Cardiac muscle cell (in vitro differentiated cells and primary cell): ENCODE measurements at places on chromosomes 6 and 20. TPM values are rescaled to one million over a fixed set of nuclear protein-coding genes. Genes with fewer than 3 reads are reported as not detected.

- DNase-seq, result no peak
These were observed 474.2 kb downstream of the KIF16B start for GRCh38 chr20:16098890-16099639.

The MTG2 gene
- polyA plus RNA-seq, result 20.4 and 27.8 TPM in 2 replicates

DNA sequence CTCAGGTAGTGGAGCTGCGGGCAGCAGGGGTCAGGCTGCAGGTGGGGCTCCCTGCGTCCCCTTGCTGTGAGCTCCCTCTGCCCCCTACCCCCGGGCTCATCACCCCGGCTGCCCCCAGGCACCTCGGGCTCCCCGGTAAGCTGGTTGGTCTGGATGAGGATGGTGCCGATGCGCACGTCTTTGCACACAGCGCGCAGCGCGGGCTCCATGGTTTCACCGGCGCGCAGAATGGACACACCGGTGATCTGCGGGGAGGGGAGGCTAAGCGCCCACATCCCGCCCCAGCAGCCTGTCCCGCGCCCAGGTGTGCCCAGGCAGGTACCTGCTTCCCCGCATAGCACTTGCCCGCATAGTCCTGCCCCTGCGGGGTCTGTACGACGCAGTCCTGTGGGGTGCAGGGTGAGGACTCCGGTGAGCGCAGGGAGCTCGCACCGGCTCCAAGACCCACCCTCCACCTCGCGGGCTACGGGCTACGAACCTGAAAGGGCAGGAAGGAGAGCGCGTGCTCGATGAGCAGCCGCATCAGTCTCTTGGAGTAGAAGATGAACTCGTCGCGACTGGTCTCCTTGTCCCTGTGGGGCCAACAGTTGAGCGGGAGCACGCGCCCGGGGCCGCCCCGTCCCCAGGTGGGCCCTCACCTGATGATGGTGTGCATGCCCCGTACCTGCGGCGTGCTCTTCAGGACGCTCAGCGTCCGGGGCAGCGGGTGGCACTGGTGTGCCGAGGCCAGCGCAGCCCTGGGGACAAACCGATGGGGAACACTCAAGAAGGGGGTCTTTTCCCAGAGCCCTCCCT is 15.5 kb downstream of the UCKL1 start:
- no peak for DNase-seq

DNA sequence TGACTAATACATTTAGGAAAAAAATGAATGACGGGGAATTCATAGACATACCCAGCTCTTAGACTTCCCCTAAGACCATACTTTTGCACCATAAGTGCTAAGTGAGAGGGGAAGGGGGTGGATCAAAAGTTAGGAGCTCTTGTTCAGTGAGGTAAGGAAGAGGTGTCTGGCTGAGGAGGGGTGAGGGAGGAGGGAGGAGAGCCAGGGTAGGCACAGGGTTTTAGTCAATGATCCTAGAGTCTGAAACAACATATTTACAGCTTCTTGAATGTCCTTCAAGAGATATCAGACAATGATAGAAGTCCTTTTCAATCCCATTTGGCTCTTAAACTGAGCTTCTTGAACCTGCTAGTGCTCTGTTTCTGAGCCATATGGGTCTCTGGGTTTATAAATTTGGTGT is 135.4 kb downstream of the FNDC1 start:
- DNase-seq, result no peak

DNA sequence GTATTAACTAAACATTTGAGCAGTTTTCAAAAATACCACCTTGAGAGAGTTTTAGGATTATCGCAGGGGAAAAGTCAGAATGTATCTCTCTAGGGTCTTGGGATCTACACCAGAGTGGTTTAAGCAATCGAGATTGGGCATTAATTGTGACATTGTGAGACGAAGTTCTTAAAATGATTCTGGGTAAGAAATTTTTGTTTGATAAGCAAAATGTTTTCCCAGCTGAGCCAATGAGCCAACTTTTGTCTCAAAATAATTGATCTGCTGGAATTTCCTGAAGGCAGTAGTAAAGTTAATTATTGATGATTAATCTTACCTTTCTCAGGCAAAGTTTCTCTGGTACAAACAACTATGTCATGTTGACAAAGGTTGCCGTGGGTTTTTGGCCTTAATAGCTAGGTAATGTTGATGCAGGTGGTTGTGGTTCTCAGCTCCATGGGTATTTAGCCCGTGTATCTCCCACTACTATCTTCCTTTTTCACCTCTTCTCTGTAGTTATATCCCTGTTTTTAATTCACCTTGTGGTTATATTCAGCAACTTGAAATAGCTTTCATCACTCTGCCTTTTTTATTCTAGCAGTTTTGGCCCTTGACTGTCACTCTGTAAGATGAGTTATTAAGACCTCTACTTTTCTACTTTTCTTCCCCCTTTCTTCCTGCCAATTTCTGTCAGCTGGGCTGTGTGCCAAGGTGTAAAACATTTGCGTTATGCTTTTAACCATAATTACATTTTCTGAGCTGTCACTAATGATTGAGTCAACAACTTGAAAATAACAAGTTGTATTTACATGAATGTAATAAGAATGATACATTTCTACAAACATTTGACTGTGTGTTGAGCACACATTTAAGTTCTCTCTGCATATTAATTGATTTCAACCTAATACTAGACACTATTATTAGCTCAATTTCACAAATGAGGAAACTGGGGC is 368.3 kb upstream of the BTBD3 start:
- peak; percentile 3 for DNase-seq

The HIVEP2 gene
- 3.6 and 4.8 TPM in 2 replicates for polyA plus RNA-seq

The PLCB1 gene
- 8.0 and 13.1 TPM in 2 replicates for polyA plus RNA-seq

DNA sequence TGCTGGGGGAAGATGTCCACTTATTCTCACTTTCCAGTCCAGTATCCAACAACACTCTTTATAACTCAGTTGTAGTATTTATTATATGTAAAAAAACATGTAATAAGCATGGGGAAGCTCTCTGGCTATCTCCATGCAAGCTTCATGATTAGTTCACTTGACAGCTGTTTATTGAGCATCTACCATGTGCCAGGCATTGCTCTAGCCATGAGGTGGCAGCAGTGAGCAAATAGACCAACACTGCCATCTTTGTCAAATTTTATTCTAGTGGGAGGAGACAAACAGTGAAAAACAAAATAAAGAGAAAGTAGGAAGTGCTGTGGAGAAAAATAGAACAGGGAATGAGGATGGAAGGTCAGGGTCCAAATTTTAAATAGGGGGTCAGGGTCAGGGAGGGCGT is 131.8 kb downstream of the CFAP61 start:
- DNase-seq, result no peak

The LTB gene
- polyA plus RNA-seq, result 0.61 and 1.5 TPM in 2 replicates

GRCh38 chr6:17021539-17021889 is 80.3 kb upstream of the STMND1 start:
- no peak for DNase-seq

The HLA-DPB1 gene
- polyA plus RNA-seq, result 8.6 and 11.1 TPM in 2 replicates

The GNMT gene
- 0.21 and 1.3 TPM in 2 replicates for polyA plus RNA-seq

DNA sequence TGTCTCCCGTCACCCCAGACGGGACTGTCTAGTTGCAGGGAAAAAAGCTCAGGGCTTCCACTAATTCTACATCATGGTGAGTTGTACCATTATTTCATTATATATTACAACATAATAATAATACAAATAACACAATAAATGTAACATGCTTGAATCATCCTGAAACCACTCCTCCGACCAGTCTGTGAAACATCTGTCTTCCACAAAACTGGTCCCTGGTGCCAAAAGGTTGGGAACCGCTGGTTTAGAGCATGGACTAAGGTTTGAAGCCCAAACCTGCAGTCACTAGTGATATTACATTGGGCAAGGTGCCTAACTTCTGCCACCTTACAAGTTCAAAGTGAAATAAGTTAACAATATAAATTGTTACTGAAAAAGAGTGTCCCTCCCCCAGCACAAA is 175.7 kb downstream of the PDE10A start:
- DNase-seq, result peak; percentile 57

The SMLR1 gene
- 0.31 TPM in 1 of 2 replicates, not detected in the other for polyA plus RNA-seq

The GRM1 gene
- 0.35 TPM in 1 of 2 replicates, not detected in the other for polyA plus RNA-seq

GRCh38 chr6:43339168-43339567 is 30.3 kb downstream of the ZNF318 start:
- no peak for DNase-seq

GRCh38 chr20:63138855-63139341 is 77.0 kb downstream of the YTHDF1 start:
- no peak for DNase-seq

DNA sequence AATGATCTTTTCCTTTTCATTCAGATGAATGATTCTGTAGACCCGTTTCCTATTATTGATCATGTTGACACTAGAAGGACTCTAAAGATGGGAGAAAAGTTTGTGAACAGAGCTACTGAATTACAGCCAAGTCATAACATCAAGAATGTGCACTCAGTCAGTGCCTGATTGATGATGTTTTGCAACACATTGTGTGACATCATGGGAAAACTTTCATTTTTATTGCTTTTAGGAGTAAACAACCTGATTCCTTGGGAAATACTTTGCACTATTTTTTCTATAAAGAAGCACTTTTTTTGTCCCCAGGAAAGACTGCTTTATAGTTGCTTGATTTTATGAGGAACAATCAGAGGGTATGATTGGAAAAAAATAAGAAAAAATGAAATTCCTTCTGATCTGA is 383.8 kb upstream of the JAG1 start:
- DNase-seq, result peak; percentile 15

- no peak for DNase-seq
These were observed 14.8 kb upstream of the SERPINB9 start for GRCh38 chr6:2917801-2918445.

- peak; percentile 67 for DNase-seq
These were observed 2.4 kb downstream of the MARCKS start for GRCh38 chr6:113859349-113860180.

The RAB44 gene
- not detected in 2 replicates for polyA plus RNA-seq

The C6orf132 gene
- polyA plus RNA-seq, result 0.49 and 0.56 TPM in 2 replicates

GRCh38 chr6:167811442-167812087 is 15.1 kb upstream of the AFDN start:
- no peak for DNase-seq

DNA sequence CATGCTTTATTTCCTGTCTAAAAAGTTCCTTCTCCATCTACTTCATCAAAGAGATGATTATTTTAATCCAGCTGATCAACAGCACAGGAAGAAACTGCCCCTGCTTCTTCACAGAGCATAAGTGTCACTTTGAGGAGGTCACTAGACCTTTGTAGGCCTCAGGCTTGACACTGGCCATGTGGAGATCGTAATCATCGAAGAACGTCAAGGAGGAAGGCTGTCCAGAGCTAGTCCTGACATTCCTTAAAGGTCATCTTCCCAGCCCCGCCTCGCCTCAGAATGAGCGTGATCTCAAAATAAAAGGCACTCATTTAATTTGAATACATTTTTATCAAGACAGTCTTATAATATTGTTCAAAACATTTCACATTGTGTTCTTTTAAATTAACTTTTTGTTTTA is 445.7 kb upstream of the CDH4 start:
- peak; percentile 9 for DNase-seq

DNA sequence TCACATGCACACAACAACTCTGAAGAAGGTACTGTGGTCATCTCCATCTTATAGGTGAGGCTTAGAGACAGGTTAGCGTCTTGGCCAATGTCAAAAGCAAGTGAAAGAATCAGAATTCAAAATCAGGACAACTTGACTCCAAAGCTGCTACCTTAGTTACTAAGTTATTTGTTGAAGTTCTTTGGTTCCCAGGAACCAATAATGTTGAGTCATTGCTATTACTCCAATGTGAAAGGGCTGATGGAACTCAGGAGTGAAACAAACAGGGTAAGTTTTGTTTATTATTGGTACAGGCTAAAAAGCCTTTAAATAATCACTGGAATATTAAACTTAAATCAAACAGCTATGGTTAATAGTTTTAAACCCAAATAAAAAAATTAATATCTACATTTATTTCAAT is 111.1 kb downstream of the PDSS2 start:
- no peak for DNase-seq

- no peak for DNase-seq
These were observed 32.3 kb upstream of the LAMA4 start for GRCh38 chr6:112286500-112287144.

The FAM83C gene
- polyA plus RNA-seq, result not detected in 2 replicates

The RWDD1 gene
- polyA plus RNA-seq, result 70.0 and 70.7 TPM in 2 replicates
